ENCODE measurements at places on chromosomes 6 and 20.

DNA sequence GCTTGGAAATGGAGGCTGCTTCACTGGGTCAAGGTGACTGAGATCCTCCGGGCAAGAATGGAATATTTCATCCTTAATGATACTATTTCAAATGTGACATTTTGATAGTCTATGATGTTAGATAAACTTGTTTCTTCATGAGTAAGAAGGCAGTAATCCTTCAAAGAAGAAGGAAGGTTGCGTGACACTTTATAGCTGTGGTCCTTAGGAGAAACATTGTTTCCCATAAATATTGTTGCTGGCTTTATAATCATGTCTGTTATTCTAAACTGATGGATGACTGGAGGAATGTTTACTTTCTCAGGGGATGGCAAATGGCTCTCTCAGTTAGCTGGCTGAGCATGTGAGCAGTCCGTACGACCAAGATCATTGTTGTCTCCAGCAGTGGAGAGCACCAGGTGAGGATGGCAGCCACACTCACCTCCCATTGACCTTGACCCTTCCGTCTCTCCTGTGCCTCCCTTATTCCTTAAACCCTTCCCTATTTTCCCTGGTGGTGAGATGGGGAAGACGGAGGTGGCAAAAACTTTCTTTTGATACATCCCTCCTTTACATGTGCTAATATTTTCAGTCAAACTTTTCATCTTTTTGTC lies 171.2 kb upstream of the OLIG3 start:
- no peak for DNase-seq

DNA sequence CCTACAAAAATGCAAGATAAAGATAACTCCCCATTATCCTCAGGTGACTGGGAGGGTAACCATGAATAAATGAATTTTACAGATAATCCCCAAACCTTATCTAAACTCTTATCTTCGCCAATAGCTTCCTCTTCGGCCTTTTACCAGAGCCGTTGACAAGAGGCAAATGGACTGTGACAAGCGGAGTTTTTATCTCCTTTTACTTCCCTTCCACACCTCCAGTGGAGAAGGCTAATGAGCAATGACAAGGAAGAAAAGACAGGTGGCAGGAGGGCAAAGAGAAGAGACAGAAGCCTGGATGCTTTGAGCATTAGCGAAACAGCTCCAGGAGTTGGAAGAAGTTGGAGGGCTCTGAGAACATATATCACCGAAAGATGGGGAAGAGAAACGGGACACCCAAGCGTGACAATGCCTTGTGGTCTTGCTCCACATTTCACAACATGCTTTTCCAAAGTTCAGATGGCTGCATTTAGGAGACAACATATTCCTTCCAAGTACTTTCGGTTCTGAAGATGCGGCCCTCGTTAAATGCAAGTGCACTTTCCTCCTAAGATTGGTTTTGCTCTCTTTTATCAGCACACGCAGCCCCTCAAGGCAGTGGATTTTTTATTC lies 69.2 kb downstream of the PRDM1 start:
- DNase-seq: no peak

GRCh38 chr6:103002282-103002681 lies 1608.8 kb downstream of the GRIK2 start:
- DNase-seq: no peak

- no peak for DNase-seq
Observed at GRCh38 chr20:35657271-35657670, 7.4 kb downstream of the CPNE1 start.

DNA sequence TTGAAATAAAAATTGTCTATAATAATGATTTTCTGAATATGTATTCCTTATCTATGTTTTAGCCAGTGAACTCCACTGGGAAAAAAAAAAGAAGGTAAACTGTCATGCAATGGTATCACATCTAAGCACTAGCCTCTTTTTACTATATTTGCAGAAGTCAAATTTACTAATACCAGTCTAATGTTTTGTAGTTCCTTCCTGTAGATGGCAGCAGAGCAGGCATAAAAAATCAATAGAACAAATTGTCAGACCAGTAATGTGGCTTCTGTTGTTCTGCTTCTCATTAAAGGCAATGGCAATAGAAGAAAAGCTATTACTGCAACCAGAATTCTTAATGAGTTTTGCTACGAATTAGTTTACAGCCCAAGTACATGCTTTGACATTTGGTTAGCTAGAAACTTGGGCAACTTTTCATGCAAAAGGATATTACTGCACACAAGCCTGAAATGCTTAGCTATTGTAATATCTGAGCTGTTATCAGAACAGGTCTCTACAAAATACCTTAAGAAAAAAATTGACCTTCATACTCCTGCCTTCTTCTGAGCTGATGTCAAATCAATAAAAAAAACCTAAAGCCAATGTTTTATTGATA lies 476.9 kb downstream of the KHDRBS2 start:
- DNase-seq: peak; percentile 14

DNA sequence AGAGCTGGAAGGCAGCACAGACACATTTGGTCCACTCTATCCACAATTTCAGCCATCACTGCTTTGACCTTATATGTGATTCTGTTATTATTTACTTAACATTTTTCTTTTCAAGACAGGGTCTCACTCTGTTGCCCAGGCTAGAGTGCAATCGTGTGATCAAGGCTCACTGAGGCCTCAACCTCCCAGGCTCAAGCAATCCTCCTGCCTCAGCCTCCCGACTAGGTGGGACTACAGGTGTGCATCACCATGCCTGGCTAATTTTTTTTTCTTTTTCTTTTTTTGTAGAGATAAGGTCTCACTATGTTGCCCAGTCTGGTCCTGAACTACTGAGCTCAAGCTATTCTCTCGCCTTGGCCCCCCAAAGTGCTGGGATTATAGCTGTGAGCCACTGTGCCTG lies 40.3 kb downstream of the BCL2L1 start:
- DNase-seq: no peak

DNA sequence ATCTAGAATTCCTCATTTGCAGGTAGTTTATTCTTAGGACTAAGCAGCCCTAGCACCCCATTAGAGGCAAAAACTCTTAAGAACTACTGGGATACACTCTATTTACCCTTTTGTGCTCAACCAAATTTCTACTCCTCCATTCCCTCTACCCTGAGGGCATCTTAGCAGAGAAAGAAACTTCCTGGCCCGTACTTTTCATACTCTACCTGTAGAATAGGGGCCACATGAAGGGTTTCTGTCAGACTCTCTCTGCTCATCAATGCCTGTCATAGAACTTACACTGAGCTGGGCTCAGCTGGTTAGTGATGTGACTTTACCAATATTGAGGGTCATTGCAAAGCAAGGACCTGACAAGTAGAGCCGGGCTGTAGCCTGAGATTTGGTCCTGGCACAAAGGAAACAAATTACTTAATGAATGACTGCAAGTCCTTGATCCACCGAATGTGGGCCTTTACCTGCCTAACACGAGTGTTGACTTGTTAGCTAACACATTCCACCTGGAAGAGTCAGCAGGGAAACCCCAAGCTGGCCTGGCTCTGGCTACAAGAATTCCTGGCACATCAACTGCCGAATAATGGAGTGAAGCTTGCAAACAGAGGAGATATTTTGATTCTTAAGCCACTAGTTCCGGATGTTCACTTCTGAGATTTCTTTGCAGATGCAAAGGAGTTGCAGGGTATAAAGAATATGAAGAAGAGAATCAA lies 280.5 kb upstream of the JAG1 start:
- no peak for DNase-seq

DNA sequence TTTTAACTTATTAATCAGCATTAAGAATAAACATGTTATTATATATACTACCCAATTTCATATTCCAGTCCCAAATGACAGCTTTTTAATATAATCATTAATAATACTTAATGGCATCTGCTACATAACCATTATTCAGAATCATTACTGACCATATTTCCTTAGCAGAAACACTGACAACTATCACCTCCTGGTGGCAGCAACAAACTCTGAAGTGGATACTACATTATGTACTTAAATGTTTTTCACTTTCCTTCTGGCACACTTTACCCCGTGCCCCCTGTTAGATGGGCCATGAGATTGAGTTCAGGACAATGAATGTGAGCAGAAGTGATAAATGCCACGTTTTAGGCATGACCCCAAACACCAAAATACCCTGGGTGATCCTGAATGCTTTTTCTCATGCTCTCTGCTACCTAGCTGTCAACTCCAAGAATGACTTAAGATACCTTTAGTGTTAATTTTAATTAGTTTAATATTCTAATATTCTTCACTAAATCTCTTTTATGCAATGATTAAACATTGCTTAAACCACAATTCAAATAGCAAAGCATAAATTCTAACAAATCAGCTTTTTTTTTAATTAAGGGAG lies 77.1 kb downstream of the LMBRD1 start:
- DNase-seq: no peak

DNA sequence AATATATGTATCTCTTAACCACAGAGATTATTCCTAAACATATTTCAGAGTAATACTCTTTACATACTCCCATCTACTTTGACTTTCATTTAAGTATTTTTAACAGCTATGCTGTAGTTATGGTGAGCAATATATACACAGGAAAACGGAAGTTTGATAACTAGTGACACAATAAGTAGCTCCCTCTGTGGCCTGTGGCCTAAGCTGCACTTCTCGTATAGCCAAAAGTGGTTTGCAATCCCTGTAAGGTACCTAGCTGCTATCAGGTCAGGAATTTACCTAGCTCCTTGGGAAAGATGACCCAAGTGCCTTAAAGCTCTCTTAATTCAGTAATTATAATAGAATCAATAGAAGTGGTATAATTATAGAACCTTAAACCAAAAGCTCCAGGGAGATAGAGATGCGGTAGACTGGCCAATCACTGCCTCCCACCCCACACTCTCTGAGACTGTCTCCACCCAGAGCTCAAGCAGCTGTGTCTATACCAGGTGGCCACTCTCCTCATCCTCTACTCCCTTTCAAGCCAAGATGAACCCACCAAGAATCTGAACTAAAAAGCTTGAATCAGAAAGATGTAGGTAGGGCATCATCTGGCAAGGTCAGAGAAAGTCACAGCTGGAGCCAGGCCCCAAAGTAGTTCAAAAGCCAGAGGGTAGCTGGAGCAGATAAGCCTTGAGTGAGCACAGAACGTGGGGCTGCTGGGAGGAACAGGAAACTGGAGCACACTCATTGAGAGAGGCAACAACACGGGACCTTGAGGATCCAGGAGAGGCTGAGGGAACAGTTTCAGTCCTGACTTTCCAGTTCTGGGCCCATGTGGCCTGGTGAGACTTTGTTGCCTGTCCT lies 84.9 kb upstream of the ASF1A start:
- DNase-seq: no peak

- no peak for DNase-seq
Observed at GRCh38 chr20:37673444-37673843, 20.4 kb upstream of the CTNNBL1 start.
